IPS DF 19.7 (cell line): ENCODE measurements at places on chromosomes 7 and 10.

- no peak for DNase-seq
Observed at GRCh38 chr10:131773370-131774343, 127.2 kb upstream of the PPP2R2D start.

DNA sequence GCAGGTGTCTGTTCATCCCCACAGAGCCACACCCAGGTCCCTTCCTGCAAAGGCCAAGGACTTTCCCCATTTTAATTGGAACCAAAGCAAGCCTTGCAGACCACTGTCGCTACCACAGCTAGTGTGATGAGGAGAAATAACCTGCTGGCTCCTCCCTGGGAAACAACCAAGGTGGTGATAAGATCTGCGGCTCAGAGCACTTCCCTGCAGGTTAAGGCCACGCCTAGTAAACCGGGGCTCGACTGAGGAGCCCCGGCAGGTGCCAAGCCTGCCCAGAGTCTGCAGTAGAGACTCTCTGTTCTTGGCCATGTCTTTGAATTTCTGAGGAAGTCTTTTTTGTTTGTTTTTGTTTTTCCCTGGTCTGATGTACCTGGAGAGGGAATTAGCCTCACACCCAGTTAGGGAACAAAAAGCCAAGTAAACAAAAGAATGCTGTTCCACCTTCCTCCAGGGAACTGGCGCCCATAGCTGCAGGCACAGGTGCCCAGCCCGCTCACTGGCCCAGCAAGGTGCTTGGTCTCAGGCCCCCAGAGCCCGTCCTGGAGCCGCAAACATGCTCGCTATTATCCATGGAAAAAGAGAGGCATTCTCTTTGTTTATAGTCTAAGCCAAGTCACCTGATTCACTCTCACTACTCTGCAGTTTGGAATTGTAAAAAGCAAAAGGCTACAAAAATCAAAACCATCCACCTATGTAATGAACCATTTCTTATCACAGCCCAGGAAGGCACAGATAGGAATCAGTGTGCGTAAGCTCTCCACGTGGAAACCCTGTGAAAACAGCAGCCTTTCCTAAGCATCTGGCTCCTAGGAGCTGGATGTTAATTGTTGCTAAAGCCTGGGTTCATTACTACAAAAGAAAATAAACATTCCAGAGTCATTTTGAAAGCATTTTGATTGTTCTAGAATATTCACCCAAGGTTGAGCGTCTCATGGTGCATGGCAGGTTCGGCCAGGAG, 2.7 kb downstream of the GPR146 start:
- DNase-seq, result no peak

DNA sequence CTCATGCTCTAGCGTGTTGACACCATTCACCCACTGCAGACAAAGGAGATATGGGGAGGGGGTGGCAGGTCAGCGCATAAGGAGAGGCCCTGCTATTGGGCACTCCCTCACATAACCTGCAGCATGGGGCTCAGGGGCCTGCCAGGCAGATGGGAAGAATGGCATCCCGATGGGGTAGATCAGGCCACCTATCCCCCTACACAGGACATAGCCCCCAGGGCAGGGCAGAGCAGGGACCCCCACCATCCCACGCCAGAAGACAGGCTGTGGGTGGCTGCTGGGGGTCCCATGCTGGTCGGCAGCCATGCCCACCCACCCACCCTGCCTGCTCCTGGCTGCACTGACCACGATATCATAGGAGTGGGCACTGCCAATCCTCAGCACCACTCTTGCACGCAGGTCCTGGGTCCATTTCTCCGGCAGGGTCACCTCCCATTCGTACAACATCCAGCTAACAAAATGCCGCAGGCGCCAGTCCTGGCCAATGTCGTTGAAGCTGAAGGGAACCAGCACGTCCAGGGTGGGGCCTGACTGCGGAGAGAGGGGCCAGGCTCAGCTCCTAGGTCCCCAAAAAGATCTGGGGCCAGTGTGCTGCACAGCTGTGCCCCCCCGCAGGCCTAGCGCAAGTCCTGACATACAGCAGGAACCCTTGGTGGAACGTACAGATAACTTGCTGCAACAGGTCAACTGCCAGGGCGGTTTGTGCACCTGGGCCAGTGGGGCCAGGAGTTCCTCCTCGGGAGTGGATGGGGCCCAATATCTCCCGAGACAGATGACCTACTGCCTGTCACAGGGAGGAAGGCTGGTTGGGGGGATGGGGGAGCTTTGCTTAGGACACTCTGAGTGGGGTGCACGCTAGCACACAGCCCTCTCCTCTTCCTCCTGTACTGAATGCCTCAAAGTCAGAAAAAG, 45.9 kb upstream of the ZNF479 start:
- no peak for DNase-seq

DNA sequence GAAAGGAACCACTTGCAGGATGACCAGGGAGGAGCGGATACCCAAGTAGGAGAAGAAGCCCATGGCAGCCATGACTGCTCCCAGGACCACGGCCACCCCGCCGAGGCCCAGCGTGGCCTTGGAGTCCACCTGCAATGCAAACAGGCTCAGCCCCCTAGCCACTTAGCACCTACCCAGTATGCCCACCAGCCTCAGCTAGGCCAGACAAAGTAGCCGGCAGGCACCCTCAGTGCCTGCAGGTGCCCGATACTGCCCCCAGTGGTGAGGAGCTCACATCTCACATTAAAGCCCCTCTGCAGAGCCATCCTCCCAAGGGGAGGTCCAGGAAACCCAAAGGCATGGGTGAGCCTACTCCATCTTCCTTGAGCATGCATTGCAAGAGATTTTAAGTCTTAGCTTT, 6.6 kb downstream of the NPC1L1 start:
- DNase-seq, result peak; percentile 35

DNA sequence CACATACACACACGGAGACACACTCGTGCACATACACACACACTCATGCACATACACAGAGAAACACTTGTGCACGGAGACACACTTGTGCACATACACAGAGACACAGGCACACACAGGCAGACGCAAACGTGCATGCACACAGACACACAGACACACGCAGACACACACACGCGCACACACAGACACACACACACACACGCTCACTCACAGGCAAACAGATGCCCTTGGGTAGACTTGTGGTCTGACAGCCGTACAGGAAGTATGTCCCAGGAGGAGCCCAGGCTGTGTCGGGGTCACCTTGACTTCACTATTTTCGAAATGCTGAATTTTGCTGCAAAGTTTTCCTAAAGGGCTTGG, 538.0 kb downstream of the DNAJB6 start:
- DNase-seq, result no peak

DNA sequence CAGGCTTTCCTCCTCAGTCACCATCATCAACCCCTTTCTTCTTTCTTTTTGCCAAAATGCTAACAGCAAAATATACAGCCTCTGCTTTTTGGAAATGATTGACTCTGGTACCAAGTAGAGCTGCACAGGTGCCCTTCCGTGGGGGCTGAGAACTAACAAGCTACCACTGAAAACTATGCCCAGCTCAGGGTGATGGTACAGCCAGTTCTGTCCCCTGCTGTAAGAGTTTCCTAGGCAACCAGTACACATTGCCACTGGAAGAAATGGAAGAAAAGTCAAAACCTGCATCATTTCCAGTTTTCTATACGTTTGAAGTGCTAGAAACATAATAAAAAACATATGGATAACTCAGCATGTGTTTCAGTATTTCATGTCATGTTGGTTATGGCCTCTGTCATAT, 297.5 kb downstream of the PRKG1 start:
- DNase-seq, result no peak

- no peak for DNase-seq
Observed at GRCh38 chr7:40983111-40983510, 719.8 kb downstream of the INHBA start.

DNA sequence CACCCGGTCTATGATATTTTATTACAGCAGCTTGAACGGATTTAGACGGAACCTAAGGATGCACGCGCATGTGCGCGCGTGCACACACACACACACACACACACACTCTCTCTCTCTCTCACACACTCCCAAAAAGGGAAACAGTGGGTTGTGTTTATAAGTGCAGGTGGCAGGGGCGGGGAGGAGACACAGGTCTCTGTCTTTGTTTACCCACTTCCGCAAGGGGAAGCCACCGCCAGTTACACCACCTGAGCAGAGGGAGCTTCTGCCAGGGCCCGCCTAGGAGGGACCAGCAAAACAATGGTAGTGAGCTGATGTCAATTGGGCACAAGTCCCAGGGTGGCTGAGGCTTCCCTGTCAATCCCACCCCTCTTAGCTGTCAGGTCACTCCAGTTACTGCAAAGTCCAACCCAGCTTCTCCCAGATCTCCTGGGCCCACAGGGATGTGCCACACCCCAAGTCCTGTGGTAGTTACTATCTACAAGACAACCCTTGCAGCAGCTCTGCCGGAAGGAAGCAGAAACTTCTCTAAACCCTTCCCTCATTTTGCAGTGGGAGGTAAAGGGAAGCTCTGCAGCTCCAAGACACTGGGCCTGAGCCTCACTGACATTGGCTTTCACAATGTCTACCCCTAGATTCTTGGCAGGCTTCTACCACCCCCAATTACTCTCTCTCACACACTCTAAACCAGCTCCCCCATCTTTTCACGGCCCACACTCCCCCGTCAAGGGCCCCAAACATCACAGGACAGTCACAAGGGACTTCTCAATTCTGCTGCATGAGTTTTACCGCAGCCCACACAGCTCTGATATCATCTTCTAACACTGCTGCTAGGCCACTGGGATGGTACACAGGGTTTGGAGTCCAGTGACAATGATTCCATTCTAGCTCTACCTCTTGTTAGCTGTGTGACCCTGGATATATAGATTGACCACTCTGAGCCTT, 17.6 kb downstream of the ANXA11 start:
- DNase-seq, result no peak

DNA sequence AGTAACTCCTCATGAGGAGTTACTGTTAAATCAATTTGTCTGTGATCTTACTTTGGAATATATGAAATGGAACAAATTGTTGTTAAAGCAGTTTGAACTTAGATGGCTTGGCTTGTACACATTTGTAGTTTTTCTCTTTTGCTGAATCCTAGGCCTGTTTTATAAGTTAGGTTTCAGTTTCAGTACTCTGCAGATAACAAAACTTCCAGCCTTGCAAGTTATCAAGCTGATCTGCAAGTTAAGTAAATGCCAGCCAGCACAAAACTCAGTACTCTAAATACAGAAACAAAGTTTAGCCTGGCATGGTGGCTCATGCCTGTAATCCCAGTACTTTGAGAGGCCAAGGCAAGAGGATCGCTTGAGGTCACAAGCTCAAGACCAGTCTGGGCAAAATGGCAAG, 25.0 kb upstream of the PAXIP1 start:
- DNase-seq, result no peak

DNA sequence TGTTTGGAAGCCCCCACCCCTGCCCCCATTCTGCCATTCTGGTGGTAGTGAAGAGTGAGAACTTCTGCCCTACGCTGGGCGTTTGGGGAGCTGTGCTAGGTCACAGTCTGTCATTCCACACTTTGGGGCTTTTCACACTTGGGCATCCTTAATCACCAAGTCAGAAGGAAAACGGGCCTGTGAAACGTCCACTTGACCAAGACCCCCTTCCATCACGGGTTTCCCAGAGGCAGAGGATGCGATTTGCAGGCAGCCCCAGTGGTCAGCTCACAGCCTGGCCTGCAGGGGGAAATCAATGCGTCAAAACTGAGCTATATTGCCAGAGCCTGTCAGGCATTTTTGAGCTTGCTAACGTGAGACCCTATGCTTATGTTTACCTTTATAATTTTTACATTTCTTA, 663.3 kb upstream of the MGMT start:
- DNase-seq, result no peak

DNA sequence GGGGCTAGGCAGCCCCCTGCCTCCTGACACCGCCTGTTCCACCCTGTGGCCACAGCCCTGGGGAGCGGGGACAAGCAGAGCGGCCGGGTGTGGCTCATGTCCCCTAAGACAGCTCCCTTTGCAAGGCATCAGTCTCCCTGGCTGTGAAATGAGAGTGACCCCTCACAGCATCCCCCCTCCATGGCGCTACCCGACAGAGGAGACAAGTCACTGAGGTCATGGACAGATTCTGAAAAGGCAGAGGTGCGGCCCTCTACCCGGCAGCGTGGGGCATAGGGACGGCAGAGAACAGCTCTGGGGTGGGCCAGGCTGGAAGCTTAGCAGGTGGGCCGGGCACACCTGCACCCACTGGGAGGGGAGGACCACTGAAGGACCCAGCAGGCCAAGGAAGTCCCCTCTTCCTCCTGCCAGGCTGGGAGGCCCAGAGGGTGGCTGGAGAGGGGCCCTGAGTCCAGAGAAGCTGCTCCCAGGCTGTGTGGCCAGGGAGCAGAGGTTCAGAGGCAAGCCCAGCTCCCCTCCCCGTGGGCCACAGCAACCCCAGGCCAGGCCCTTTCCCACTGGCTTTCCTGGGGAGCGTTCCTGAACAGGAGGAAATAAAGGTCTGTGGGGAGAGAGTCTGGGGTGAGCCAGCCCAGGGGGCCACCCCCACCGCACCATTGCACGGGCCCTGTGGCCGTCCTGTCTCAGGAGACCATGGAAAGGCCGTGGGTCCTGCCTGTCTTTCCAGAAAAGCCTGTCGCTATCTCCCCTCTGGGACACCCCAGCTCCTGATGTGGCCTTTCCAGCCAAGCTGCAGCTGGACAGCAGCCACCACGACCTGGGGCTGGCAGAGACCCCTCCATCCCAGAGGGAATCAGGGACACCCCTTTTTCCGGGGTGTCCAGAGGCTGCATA, 1.7 kb downstream of the ADAP1 start:
- DNase-seq, result no peak

- DNase-seq, result no peak
Observed at GRCh38 chr10:5553400-5554170, 28.8 kb downstream of the CALML3 start.

DNA sequence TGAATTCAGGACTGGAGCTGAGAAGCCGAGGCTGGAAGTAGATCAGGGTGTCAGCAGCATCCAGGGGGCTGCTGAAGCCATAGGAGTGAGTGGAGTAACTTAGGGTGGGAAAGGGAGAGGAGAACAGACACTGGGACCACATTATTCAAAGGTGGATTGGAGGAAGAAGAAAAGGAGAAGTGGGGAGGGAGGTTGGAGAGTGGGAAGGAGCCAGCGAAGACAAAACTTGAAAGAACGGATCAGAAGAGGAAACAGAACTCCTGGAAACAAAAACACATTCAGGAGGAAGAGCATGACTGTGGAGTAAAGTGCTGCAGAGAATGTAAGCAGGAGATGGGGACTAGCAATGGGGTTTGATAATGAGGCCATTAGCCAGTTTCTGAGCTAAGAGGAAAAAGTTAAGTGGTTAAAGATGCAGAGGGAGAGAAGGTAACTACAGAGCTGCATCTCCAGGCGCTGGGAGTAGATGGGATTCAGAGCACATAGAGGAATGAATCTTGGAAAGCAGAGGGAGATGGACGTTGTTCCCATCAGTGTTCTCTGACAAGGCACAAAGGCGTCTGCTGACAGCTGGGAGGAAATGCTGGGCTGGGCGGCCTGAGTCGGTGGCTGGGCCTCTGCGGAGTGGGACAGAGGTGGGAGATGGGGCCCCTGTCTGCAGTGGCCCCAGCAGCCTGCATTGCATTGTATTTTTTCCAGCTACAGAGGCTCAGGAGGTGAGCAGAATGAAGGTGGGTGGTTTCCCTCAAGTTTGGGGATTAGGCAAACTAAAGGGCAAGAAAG, 63.1 kb upstream of the LEP start:
- no peak for DNase-seq

DNA sequence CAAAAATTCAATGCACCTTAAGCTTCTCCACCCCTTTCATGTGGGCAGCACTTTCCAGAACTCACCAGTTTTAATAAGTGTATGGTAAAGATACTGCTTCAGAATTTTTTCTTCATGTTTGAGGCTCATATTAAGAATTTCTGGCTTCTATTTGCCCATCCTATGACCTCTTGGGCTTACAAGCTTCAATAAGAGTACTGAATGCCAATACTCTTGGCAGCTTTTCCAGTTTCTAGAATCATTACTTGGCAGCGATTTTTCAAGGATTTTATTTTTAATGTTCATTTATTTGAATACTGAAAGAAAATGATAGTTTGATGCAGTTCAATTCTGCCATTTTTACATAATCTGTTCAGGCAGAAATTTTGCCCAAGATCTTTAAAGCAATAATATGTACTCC, 242.1 kb upstream of the KCND2 start:
- DNase-seq, result no peak
